ENCODE measurements at places on chromosomes 2 and 18. TPM values are rescaled to one million over a fixed set of nuclear protein-coding genes. Genes with fewer than 3 reads are reported as not detected.

DNA sequence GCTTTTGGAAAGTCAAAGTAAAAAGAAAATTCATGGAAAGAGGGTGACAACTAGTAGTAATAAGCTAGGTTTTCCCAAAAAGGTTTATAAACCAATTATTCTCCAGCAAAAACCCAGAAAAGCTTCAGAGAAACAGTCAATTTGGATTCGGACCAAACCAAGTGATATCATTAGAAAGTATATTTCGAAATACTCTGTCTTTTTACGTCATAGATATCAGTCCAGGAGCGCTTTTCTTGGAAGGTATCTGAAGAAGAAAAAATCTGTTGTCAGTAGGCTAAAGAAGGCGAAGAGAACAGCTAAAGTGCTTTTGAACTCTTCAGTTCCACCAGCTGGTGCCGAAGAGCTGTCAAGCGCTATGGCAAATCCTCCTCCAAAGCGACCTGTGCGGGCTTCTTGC lies 36.6 kb downstream of the ZDBF2 start:
- ATAC-seq: no peak

DNA sequence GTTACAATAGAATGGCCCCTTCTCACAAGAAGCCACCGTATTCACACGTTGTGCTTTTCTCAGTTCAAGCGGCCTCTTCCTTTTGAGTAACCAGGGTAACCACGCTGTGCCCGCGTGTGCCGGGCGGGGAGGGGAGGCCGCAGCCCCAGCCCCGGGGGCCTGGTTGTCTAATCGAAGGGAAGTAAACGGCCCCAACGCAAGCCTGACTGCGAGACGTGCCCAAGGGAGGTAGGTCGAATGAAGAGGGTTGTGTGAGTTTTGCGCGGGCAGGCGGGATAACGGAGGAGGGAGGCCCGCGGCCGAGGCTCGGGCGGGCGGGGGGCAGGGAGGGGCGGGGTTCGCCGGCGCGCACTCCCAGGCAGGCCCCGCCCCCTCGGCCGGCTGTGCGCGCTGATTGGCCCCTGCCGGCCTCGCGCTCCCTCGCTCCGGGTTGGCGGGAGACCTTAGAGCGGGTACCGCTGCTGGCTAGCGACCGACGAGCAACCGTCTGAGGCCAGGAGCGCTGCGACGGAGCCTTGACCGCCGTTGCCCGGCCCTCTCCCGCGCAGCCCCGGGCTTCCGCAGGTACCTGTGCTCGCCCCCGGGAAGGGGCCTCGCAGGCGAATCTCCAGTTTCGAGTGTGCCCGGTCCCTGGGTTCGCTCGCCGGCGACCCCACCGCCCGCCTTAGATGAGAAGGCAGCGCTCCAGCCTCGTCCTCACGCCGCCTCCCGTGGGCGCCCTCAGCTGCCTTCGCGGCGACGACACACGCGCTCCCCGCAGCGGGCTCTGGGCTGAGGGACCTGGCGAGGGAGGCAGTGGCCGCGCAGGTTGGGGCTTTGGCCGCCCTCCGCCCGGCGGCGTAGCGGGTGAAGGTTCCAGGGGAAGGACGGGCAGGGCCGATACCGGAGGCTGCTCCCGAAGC lies at the start of gene SPDYA:
TSS of gene SPDYA (plus strand) at position 451 of the 902 bp plus-strand sequence. CDS start 5,181 bp downstream, outside the sequence.
- peak; percentile 96 for ATAC-seq

GRCh38 chr2:213806125-213806726 lies 522.0 kb downstream of the SPAG16 start:
- no peak for ATAC-seq

The CGREF1 gene
- total RNA-seq: 3.7 TPM

GRCh38 chr18:6363216-6363615 lies 51.5 kb downstream of the L3MBTL4 start:
- peak; percentile 44 for ATAC-seq

The EXOC6B gene
- total RNA-seq: 12.1 TPM

The MRO gene
- not detected for total RNA-seq

- peak; percentile 72 for ATAC-seq
Observed at GRCh38 chr18:49094979-49095632, 144.3 kb upstream of the SMAD7 start.

- ATAC-seq: no peak
Observed at GRCh38 chr2:121532347-121532766, 1.7 kb downstream of the RNU4ATAC start.

The GBX2 gene
- total RNA-seq: not detected

The EVX2 gene
- not detected for total RNA-seq

DNA sequence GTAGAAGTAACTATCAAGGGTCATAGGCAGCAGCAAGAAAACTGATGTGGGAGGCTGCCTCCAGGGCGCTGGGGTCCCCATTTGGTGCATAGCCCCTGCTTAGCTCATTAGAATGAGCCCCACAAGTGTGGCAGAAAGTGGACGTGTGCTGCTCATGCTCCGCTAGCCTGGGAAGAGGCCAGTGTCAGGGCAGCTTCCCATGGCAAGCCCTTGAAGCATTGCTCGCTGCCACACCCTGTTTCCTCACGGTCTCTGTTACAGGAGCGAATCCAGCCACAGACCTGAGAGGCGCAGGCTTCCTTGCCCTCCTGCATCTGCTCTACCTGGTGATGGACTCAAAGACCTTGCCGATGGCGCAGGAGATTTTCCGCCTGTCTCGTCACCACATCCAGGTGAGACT lies 22.5 kb downstream of the ELMOD3 start:
- no peak for ATAC-seq

DNA sequence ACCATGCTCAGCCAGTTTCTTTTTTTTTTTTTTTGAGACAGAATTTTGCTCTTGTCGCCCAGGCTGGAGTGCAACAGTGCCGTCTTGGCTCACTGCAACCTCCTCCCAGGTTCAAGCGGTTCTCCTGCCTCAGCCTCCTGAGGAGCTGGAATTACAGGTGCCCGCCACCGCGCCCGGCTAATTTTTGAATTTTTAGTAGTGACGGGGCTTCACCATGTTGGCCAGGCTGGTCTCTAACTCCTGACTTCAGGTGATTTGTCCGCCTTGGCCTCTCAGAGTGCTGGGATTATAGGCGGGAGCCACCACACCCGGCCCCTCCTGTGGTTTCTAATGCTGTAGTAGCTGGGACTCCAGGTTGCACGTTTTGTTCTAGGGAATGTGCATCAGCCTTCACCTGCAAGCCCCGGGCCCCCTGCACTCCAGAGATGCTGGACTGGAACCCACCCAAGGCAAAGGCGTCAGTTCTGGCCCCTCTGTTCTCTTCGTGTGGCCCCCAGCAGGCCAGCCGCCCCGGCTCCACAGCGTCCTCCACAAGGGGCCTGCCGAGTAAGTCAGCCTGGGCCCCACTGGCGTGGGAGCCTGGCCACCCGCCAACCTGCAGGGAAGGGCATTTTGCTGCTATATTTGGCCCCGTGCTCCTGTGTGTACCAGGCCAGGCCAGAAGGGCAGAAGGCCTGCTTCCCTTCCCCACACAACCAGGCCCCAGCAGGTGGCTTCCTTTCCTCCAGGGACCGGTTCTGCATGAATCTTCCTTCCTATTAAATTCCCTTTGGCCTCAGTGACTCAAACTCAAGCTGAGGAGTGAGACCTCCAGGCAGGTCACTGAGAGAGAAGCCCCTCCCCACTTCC lies 25.7 kb upstream of the B3GNT7 start:
- ATAC-seq: no peak

DNA sequence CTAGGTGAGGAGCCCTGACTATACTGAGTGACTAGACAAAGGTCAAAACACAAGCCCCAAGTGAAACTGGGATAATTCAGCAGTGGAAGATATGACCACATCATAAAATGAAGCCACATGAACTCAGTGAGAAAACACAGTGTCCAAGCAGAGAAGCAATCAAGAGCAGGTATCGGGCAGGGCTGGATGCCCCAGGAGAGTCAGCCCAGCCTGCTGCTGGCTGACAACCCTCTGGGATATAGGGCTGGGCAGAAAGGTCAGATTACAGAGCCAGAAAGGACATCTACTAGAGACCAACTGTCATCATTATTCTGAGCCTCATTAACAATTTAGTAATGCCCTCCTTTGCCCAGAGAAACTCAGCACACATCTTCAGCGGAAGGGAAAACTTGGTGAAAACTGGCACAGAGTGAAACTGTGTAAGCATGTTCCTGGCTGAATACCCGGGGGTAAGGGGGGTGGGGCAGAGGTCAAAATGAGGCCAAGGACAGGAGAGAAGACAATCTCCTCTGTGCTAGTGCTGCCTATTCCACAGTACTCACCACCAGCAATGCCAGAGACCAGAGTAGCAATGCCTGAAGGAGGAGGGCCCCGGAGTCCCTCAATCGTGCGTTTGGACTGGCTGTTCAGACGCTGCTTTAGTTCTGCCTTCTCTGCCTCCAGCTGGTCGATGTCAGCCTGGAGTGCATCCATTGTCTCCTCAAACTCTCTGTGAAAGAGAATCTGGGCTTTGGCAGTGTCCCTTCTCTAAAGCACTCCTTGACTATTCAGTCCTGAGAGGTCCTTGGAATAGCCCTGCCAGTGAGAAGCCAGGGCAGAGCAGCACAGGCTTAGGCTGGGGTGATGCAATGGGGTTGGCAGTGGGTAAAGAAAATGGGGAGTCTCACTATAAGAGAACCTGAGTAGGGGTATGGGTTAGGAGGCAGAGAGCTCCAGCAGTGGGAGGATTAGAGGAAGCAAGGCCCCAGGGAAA lies 15.3 kb downstream of the DCTN1 start:
- ATAC-seq: no peak

GRCh38 chr2:134623796-134624195 lies 95.0 kb downstream of the TMEM163 start:
- peak; percentile 96 for ATAC-seq

- ATAC-seq: no peak
Observed at GRCh38 chr2:72669121-72669520, 156.7 kb downstream of the EXOC6B start.

GRCh38 chr2:129742415-129743180 lies 236.9 kb upstream of the RAB6C start:
- ATAC-seq: no peak

DNA sequence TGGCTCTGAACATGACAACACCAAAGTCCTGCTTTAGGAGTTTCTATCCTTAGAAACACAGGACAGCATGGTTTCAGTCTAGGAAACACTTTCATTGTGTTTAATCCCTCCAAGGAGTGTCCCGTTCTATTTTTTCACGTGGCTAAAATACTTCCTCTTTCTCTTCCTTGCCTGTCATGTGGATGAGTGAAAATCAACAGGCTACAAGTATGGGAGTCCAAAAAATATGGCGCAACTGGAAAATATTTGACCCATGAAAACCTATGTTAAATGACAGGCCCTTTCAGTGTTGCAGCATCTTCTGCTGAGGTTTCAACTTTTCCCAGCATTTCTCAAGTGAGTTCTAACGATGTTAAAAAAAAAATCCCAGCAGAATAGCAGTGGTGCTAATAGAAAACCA lies 146.3 kb downstream of the LAMA3 start:
- ATAC-seq: no peak

- peak; percentile 46 for ATAC-seq
Observed at GRCh38 chr18:63909870-63910269, 2.1 kb downstream of the SERPINB10 start.

The TAF4B gene
- total RNA-seq: 12.8 TPM
